ENCODE measurements at places on chromosomes 11 and 22. TPM values are rescaled to one million over a fixed set of nuclear protein-coding genes. Genes with fewer than 3 reads are reported as not detected.

The OR5M10 gene
- not detected for total RNA-seq

The MIF gene
- total RNA-seq, result 410 TPM

- peaks cover 9% of the 10 kb centered on the region for H3K36me3 ChIP-seq
- H3K4me3 ChIP-seq, result no peak overlapping the region
- DNase-seq, result no peak
- no peaks in the 10 kb centered on the region for H3K4me1 ChIP-seq
- no peak overlapping the region for H3K27ac ChIP-seq
Measured at GRCh38 chr22:21450320-21450831, 16.8 kb upstream of the TMEM191C start.

DNA sequence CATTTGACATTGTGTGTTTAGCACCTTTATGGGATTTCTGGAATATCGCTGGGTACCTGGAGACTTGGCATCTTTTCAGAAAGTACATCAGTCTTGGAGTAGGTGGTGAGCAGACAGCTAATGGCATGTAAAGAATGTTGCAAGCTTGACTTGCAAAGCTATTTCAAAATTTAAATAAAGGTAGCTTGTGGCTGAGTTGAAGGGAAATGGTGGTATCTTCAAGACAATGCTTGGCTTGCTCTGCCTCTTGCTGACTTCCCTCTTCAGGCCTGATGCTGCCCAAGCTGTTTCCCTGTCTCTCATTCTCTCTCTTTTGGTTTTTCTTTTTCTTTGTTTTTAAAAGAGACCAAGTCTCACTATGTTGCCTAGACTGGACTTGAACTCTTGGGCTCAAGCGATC lies 13.2 kb downstream of the ZNRF3 start:
- no peak overlapping the region for H3K27ac ChIP-seq
- DNase-seq, result no peak
- peaks cover 7% of the 10 kb centered on the region for H3K4me1 ChIP-seq
- H3K4me3 ChIP-seq, result no peak overlapping the region
- H3K27me3 ChIP-seq, result no peaks in the 10 kb centered on the region

The ADAMTS8 gene
- total RNA-seq, result 2.4 TPM

- no peak overlapping the region for H3K27ac ChIP-seq
- DNase-seq, result no peak
- no peaks in the 10 kb centered on the region for H3K36me3 ChIP-seq
- H3K4me1 ChIP-seq, result no peaks in the 10 kb centered on the region
- H3K4me3 ChIP-seq, result no peak overlapping the region
Measured at GRCh38 chr11:19433791-19434190, 193.0 kb upstream of the E2F8 start.

- H3K4me3 ChIP-seq, result peak overlapping the region; percentile 79
- no peaks in the 10 kb centered on the region for H3K27me3 ChIP-seq
- peaks cover 12% of the 10 kb centered on the region for H3K4me1 ChIP-seq
- H3K27ac ChIP-seq, result peak overlapping the region; percentile 93
- H3K36me3 ChIP-seq, result peaks cover 56% of the 10 kb centered on the region
- no peak for DNase-seq
Measured at GRCh38 chr11:66479394-66480116, 679 bp upstream of the DPP3 start.

DNA sequence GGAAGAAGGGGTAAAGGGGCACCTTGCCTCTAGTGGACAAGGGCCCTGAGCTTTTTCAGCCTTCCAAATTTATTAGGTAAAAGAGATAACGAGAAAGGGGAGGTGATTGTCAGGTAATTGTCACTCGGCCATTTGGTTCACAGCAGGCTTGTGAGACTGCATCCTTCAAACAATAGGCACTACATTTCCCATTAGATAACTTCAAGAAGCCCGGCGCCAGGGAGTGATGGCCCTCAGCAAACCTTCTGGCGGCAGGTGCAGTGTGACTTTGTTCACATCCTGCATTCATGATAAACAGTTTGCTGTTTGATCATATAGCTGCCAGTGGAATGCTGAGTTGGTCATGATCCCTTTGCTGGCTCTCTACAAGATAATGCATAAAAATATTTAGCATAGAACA lies 185.1 kb downstream of the CWF19L2 start:
- DNase-seq, result no peak
- H3K36me3 ChIP-seq, result no peaks in the 10 kb centered on the region
- no peak overlapping the region for H3K4me3 ChIP-seq
- H3K27ac ChIP-seq, result no peak overlapping the region

- H3K4me3 ChIP-seq, result no peak overlapping the region
- H3K27ac ChIP-seq, result no peak overlapping the region
- no peak for DNase-seq
- no peaks in the 10 kb centered on the region for H3K27me3 ChIP-seq
- no peaks in the 10 kb centered on the region for H3K4me1 ChIP-seq
Measured at GRCh38 chr11:94077552-94078293, 50.9 kb upstream of the PANX1 start.

DNA sequence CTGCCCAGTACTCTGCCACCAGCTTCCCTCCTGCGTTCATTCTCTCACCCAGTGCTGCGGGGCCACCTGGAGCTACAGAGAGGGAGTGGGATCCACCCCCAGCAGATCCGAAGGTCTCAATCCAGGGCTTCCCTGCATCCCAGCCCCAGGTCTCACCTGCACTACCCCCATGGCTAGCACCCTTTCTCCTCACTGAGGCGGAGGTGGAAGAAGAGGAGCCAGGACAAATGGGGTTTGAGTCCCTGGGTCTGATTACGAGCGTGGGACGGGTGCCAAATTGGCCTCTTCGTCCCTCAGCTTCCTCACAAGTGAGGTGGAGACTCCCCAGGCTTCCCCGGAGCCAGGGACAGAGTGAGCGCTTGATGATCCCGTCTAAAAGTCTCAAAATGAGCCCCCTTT lies 64.2 kb downstream of the NFAM1 start:
- peaks cover 72% of the 10 kb centered on the region for H3K4me1 ChIP-seq
- no peaks in the 10 kb centered on the region for H3K27me3 ChIP-seq
- no peak for DNase-seq
- no peaks in the 10 kb centered on the region for H3K36me3 ChIP-seq

DNA sequence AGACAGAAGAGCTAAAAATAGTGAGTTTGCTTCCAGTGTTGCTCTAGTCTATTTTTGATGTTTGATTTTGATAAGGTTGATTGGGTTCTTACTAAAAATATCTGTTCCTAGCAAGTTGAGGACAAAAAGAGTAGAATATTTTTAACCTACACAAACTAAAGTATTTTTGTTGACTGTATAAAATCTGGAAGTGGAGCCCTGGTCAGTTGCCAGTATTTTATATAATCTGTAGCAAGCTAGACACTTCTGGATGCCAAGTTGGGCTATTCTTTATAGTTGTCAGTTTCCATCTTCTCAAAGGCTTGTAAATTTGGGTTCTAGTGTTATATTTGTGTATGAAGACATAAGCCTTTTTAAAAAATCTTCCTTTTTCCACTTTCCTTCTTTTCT lies 56.7 kb downstream of the HSD17B12 start:
- H3K36me3 ChIP-seq, result no peaks in the 10 kb centered on the region
- H3K4me1 ChIP-seq, result peaks cover 11% of the 10 kb centered on the region
- H3K27me3 ChIP-seq, result no peaks in the 10 kb centered on the region
- no peak for DNase-seq
- no peak overlapping the region for H3K27ac ChIP-seq

- H3K4me1 ChIP-seq, result peaks cover 30% of the 10 kb centered on the region
- no peak overlapping the region for H3K4me3 ChIP-seq
- no peak overlapping the region for H3K27ac ChIP-seq
- DNase-seq, result no peak
Measured at GRCh38 chr11:86595451-86595850, 77.0 kb downstream of the ME3 start.

GRCh38 chr22:25488244-25489020 lies 76.0 kb upstream of the GRK3 start:
- DNase-seq, result no peak
- peaks cover 8% of the 10 kb centered on the region for H3K36me3 ChIP-seq

The CABP4 gene
- not detected for total RNA-seq

- no peaks in the 10 kb centered on the region for H3K4me1 ChIP-seq
- no peak overlapping the region for H3K4me3 ChIP-seq
- no peaks in the 10 kb centered on the region for H3K27me3 ChIP-seq
- H3K36me3 ChIP-seq, result no peaks in the 10 kb centered on the region
- H3K27ac ChIP-seq, result no peak overlapping the region
Measured at GRCh38 chr11:87421422-87421821, 383.7 kb downstream of the TMEM135 start.

- H3K36me3 ChIP-seq, result peaks cover 7% of the 10 kb centered on the region
- peak overlapping the region; percentile 73 for H3K27ac ChIP-seq
- H3K4me1 ChIP-seq, result peaks cover 70% of the 10 kb centered on the region
- no peak overlapping the region for H3K4me3 ChIP-seq
Measured at GRCh38 chr11:67054346-67054835, 2.3 kb upstream of the RHOD start.

The BATF2 gene
- total RNA-seq, result not detected

DNA sequence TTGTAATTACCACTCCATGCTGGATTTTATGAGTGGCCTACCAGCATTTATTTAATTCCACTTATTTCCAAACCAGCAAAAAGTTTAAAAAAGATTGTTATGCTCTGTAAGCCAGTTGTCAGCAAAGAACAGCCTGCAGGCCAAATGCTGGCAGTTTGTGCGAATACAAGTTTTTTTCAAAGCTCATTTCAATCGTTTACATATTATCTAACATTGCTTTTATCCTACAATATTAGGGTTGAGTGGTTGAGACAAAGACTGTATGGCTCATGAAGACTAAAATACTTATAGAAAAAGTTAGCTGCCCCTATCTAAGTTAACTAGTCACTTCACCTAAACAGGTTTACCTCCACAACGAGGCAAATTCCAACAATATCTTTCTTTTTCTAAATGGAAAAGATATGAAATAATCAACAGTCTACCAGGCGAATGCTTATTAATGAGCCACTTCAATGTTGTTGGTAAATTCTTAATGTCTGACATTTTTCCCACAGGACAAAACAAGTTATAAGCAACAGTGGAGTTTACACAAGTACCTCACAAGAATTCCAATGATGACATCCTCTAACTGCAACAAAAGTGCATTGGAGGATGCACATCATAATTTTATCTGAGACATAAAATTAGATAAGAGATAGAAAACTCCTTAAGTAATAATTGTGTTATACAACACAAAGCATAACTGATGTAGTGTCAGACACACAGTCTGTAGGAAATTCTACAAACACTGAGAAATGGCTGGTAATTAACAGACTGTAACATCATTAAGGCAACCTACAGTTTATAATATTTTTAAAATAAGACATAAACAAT lies 35.8 kb upstream of the POU2AF2 start:
- DNase-seq, result no peak

The SCGB1D1 gene
- not detected for total RNA-seq

DNA sequence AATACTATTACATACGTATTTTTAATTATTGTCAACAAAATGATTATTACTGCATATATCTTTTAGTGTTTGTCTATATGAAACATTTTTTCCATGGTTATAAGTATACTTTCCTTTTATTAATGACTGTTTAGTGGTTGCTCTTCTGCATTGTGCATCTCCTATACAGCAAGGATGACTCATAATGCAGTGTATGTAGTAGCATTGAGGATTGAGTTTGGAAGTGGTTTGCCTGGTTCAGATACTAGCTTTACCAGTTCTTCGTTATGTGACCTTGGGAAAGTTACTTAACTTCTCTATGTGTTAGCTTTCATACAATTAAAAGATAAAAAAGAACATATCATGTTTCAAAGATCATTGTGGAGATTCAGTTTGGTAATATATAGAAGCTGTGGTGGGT lies 44.1 kb downstream of the CHORDC1 start:
- no peaks in the 10 kb centered on the region for H3K4me1 ChIP-seq
- H3K27me3 ChIP-seq, result no peaks in the 10 kb centered on the region

The PRG3 gene
- not detected for total RNA-seq

The TRIM48 gene
- total RNA-seq, result not detected
